ENCODE measurements at places on chromosomes 1 and 21.

GRCh38 chr1:231118704-231119453 lies 43.0 kb upstream of the TRIM67 start:
- no peak for DNase-seq

GRCh38 chr1:178024504-178024903 lies 54.6 kb upstream of the SEC16B start:
- DNase-seq = no peak

- no peak for DNase-seq
Measured at GRCh38 chr1:186202271-186202764, 172.7 kb downstream of the TPR start.

DNA sequence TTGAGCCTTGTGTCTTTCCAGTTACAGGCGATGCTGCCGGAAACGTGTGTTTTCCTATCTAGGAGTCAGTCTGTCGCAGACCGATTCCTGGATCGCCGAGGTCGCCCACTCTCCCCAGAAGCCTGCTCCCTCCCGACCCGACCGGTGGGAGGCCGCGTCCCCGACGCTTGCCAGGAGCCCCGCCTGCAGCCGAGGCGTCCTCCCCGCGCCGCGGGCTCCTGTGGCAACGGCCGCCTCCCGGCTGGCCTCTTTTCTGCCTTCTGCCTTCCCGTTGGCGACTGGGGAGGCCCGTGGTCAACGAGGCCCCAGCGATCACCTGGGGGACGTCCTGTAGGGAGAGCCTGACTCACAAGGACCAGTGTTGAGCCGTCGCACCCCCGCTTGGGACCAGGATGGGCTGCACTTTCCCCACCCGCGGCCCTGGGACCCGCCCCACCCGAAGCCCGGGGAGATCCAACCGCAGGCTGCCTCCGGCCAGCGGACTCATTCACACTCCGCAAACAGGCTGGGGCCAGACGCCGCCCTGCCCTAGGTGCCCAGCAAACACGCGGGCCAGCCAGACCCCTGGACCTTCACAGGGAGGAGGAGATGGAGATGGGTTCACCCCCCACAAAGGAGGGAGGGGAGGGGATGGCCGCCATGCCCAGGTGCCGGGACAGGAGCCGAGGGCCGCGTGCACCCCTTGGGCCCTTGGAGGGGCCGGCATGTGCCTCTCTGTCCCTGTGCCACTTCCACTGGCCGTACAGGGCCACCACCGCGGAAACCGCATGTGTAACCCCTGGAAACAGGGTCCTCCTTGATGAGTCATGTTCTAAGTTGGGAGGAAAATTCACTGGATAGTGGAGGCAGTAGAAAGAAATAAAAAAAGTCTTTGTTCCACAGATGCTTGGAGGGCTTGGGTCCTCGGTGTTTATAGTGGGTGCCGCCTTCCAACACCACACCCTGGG lies 7.2 kb upstream of the COL6A1 start:
- DNase-seq = no peak

GRCh38 chr21:29166323-29166722 lies 35.9 kb downstream of the MAP3K7CL start:
- DNase-seq = no peak

DNA sequence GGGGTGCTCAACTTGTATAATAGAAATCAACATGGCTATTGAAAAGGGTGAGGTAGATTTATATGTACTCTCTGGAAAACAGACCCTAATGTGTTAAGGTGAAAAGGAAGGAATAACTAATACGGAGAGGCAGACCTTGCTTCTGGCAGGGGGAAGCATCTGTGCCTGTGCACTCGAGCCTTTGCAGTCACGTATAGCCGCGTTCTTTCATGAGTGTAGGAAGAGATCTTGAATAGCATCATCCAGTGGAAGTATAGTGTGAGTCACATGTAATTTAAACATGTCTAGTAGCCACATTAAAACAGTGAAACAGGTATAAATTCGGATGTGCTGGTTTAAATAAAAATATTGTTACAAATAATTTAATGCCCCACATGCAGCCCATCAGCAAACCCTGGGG lies 3.0 kb downstream of the A3GALT2 start:
- DNase-seq = no peak

- no peak for DNase-seq
Measured at GRCh38 chr1:17255336-17255735, 6.4 kb downstream of the PADI3 start.
